Activated CD4-positive, CD25-positive, alpha-beta regulatory T cell treated with anti-CD3 and anti-CD28 coated beads, Interleukin-2, amount 50 U/mL, for 72 hours (primary cell): ENCODE measurements at places on chromosomes 1 and 21.

DNA sequence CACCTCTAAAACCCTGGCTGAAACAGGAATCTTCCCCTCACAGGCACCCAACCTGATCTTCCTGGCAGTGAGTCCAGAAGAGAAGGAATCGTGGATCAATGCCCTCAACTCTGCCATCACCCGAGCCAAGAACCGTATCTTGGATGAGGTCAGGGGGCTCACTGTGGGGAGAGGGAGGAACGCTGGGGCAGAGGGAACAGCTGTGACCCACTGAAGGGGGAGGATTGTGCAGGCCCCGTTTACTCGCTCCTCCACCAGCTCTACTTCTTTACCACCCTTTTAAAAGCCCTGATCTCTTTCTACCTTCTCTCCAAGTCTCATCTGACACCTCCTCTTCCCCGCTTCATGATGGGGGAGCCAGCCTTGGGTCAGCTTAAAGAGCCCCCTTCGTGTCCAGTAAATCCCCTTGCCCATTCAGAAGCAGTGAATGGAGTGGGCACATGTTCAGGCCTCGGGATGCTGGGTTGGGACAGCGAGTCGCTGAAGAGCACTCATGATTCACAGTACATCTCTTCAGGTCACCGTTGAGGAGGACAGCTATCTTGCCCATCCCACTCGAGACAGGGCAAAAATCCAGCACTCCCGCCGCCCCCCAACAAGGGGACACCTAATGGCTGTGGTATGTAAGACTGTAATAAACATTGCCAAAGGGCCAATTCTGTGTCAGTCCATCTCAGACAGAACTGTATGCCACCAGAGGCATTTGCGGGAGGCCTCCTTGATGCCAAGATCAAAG, 7.3 kb downstream of the PLEKHO1 start:
- DNase-seq = no peak

DNA sequence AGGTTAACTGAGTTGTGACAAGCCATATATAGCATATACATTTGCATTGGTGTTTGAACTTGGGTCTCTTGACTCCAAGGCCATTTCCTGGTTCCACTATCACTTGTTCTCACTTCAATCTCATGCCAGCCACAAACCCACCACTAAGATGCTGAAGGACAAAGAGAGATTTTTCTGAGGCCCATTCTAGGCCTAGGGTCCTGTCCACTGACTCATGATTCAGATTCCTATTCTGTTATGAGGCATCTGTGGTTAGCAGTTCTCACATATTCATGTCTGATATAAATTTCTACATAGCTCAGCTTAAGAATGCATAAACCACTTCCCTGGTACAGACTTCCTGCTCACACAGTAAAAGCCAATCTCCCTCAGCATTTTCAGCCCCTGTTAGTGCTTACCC, 326.1 kb upstream of the BEND5 start:
- DNase-seq = no peak

- DNase-seq = no peak
These were observed 3.6 kb downstream of the CTBS start for GRCh38 chr1:84570436-84571149.

DNA sequence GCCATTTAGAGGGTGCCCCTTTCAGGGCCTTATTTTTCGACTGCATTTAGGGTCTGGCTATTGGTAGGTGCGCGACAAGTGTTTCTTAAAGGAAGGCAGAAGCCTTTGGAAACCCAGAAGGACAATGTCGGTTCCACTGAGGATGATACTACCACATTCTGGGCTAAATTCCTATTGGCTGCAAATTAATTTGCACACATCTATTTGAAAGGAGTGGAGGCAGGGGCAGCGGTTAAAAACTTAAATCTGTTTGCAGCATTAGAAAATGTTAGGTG, 1.1 kb downstream of the PATJ start:
- no peak for DNase-seq
